Activated CD4-positive, alpha-beta memory T cell treated with anti-CD3 and anti-CD28 coated beads for 36 hours (primary cell): ENCODE measurements at places on chromosomes 11 and 22.

DNA sequence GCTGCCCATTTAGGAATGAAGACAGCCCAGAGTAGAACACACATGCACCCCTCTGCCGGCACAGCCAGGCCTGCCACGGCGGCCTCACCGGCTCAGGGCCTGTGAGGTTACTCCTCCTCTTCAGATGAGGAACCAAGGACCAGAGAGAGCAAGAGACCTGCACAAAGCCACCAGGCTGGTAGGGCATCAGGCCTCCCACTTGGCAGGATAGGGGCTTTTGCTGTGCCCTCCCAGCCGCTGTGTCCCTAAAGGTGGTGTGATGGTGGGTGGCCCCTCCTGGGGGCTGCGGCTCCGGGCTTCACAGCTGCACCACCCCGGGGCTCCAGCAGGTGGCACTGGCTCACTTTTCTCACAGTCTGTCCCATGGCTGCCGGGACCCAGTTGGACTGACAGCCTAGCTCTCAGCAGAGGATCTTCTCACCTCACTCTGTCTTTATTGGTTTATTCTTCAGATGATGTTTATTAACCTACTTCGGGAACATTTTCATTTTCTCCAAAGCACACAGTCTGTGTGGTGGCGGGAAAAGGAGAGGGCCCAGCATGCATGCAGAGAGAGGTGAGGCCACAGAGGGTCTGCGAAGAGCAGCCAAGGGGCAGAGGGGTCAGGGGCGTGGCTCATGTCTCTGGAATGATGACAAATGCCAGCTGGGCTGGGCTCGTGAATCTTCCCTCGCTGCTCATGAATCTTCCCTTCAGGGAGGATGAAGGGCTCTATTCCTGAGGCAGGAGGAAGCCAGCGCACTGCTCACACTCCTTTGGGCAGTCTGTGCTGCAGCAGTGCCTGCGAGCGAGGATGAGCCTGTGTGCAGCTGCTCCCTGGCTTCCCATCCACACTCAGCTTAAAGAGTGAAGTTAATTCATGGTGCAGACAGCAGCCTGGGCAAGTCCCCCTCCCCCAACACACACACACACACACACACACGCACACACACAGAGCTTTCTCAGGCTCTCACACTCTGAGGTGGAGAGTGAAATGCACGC, 101.1 kb upstream of the PITPNB start:
- DNase-seq: peak; percentile 71
- no peaks in the 10 kb centered on the region for H3K4me1 ChIP-seq
- no peak overlapping the region for H3K27ac ChIP-seq
- peaks cover 2% of the 10 kb centered on the region for H3K27me3 ChIP-seq
- no peaks in the 10 kb centered on the region for H3K36me3 ChIP-seq

DNA sequence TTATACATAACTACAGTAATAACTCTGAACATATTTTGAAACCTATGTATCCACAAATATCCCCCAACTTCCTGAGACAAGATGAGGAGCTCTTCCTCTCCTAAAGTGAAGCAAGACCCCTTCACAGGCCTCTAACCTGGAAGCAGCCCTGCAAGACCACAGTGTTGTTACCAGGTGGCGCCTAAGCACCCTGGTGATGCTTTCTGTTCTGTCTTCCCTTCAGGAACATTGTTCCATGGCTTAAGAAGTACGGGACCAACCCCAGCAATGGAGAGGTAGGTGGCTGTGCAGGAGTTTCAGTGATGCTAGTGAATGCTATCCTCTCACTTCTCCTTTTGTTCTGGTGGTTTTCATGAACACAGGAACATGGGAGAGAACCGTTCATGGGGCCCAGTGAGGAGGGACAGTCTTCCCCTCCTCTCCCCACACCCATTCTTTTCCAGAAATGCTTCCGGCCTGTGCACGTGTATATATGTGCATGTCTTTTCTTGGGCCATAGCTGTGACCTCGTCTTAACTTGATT, 6.4 kb downstream of the PPIL2 start:
- no peak overlapping the region for H3K27ac ChIP-seq
- H3K4me3 ChIP-seq: no peak overlapping the region
- peaks cover 13% of the 10 kb centered on the region for H3K4me1 ChIP-seq

DNA sequence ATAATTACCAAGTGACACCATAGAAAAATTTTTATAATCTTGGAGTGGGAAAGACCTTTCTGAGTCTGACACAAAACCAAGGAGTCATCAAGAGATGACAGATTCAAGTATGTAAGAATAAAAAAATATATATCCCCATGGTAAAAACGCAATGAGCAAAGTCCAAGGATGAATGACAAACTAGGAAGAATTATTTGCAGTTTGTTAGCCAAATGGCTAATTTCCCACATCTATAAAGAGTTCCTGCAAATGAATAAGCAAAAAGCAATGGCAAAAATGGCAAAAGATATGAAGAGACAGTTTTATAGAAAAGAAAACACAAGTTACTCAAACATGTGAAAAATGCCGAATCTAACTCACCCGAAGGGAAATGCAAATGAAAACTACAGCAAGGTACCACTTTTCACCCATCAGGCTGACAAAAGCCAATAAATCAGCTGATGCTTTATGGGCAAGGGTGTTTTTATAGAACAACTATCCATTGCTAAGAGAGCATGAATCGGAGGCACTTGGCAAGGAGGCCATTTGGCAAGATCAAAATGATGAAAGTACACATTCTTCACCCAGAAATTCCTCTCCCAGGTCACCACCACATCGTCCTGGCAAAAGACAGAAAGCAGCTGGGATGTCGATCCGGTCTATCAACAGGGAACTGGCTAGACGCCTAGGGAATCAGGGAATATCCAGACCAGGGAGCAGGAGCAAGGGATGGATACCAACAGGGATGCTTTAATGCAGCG, 21.1 kb upstream of the KLHL35 start:
- no peak for DNase-seq
- no peaks in the 10 kb centered on the region for H3K27me3 ChIP-seq
- H3K27ac ChIP-seq: no peak overlapping the region
- H3K4me1 ChIP-seq: no peaks in the 10 kb centered on the region

DNA sequence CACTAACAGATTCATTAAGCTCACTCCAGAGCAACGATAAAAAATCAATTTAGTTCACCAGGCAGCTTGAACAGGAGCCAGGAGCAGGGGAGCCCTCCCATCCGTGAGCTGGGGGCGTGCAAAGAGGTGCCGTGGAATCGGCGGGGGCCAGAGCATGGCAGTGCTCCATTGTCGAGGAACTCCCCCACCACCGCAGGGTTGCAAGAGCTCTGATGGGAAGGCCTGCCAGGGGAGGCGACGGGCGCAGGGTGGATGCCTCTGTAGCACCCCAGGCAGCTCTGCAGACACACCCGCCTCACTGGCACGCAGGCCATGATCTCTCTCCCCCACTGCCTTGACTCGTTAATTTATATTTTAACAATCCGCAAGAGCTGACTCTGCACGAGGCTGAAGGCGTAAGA, 433.2 kb downstream of the MIAT start:
- H3K36me3 ChIP-seq: no peaks in the 10 kb centered on the region
- H3K4me1 ChIP-seq: no peaks in the 10 kb centered on the region
- H3K27me3 ChIP-seq: peaks cover 12% of the 10 kb centered on the region
- H3K4me3 ChIP-seq: no peak overlapping the region
- H3K27ac ChIP-seq: no peak overlapping the region
